ENCODE measurements at places on chromosomes 11 and 22. TPM values are rescaled to one million over a fixed set of nuclear protein-coding genes. Genes with fewer than 3 reads are reported as not detected.

DNA sequence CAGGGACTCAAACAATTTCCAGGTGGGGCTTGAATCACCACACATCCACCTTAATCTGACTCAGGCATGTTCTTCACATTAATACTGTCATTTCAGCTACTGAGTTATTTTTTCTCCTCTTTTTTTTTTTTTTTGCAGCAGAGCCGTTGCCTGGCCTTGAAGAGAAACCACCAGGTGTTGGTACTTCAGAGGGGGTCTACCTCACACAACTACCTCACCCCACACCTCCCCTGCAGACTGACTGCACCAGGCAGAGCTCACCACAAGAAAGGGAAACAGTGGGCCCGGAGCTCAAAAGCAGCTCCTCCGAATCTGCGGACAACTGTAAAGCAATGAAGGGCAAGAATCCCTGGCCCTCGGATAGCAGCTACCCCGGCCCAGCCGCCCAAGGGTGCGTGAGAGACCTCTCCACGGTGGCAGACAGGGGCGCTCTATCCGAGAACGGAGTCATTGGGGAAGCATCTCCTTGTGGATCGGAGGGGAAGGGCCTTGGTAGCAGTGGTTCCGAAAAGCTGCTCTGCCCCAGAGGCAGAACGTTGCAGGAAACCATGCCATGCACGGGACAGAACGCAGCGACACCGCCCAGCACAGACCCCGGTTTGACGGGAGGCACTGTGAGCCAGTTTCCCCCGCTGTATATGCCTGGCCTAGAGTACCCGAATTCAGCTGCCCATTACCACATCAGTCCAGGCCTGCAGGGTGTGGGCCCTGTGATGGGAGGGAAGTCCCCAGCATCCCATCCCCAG lies 15.1 kb upstream of the SLC25A18 start:
- DNase-seq, result no peak

- no peak for DNase-seq
Measured at GRCh38 chr22:31935961-31936635, 8.2 kb upstream of the YWHAH start.

- DNase-seq, result no peak
Measured at GRCh38 chr22:33986954-33987353, 66.7 kb upstream of the LARGE1 start.

DNA sequence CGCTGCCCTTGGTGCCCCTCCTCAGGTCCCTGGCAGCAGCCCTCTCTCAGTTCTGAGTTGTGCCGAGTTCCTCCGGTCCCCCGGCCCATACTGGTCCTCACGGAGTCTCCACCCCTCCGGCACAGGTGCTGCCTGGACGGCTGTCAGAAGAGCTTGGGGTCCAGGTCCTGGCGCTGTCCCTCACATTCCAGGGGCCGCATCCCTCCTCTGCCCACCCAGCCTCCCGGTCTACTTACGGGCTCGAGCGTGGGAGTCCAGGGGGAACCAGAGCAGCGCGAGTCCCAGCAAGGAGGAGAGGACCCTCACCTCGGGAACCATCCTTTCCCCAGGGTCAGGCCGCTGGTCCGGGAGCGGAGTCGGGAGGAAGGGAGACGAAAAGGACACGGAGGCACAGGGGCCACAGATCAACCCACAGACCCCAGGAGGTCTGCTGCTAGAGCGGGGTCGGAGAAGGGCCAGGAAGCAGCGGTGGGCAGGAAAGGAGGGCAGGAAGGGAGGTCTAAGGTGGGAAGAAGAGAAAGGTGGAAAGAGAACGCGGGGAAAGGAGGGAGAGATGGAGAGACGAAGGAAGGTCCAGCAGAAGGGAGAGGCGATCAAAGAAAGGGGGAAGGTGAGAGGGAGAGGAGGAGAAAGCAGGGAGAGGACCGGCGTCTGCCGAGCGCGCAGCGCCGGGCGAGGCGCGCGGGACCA lies 510 bp downstream of the CHRDL2 start:
- no peak for DNase-seq

DNA sequence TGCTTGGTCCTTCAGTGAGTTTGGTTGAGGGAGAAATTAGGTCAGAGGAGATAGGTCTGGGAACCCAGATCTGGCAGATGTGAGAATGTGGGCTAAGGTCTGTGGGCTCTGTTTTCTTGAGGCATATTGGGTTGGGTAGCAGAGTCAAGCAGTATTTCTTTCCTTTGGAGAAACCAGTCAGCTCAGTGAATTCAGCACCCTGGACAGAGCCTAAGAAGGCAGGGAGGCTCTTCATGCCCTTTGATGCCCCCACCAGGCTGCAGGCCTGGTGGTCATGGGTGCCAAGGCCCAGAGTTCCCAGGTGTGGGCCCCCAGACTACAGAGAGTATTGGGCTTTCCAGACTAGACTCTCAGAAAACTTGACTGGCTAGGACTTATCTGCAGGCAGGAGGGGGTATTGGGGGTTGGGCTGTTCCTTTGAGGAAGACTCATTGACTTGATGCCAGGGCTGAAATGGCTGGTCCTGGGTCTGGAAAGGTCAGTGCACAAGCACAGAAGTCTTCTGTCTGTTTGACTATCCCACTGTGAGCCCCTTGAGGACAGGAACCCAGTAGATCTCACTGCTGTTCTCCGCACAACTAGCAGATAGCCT lies 45.3 kb upstream of the NECTIN1 start:
- peak; percentile 72 for DNase-seq

DNA sequence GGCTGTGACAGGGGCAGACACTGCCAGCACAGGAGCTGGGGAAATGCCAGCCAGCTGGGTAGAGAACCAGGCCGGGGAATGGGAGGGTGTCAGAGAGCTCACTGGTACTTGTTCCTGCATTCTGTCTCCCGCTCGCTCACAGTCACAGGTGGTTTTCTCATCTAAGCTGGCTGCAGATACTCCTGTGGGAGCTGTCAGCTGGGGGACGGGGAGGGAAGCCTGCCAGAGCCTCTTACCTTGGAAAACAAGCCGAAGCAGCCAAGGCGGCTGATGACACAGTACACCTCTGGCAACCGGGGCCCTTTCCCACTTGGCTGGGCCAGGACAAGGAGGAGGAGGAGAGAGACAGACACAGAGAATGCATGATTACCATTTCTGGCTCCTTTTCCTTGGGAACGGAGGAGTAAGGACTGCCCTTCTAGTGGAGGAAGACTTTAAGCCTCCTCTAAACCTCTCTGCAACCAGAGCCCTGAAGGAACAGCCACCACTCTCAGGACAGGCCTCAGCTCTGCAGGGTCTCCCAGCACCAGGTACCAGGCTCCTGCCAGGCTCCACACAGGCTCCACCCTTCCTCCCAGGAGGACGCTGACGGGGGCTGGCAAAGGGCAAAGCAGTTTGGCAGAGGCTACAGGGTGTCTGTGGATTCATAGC lies 25.1 kb downstream of the RPL27A start:
- no peak for DNase-seq

GRCh38 chr22:19455585-19456370 lies 8.3 kb upstream of the C22orf39 start:
- DNase-seq, result no peak

GRCh38 chr11:102464859-102465500 lies 12.4 kb upstream of the TMEM123 start:
- no peak for DNase-seq

DNA sequence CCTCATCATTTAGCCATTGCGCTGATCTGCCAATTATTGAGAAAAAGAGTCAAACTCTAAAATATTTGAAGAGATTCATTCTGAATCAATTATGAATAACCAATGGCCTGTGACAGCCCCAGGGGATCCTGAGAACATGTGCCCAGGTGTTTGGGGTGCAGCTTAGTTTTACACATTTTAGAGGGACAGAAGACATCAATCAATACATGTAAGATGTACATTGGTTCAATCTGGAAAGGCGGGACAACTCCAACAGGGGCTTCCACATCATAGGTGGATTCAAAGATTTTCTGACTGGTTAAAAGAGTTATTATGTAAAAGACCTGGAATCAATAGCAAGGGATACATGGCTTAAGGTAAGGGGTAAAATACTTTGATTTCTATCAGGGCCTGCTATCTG lies 4.9 kb upstream of the MRGPRE start:
- DNase-seq, result no peak

DNA sequence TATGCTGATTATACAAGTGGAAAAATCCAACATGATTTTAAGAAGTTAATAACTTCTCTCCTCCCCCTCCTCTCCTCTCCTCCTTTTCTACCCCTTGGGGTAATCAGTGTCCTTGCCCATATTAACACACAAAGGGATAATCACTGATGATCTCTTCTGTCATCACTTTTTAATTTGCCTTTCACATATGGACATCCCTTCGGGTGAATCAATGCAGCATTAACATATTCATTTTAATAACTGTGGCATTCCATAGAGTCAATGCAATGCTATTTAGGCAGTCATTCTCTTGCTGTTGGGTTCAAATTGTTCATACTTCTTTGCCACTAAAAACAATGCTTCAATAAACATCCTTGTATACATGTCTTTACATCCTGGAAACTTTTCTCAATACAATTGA lies 42.9 kb upstream of the GLYATL2 start:
- DNase-seq, result no peak

DNA sequence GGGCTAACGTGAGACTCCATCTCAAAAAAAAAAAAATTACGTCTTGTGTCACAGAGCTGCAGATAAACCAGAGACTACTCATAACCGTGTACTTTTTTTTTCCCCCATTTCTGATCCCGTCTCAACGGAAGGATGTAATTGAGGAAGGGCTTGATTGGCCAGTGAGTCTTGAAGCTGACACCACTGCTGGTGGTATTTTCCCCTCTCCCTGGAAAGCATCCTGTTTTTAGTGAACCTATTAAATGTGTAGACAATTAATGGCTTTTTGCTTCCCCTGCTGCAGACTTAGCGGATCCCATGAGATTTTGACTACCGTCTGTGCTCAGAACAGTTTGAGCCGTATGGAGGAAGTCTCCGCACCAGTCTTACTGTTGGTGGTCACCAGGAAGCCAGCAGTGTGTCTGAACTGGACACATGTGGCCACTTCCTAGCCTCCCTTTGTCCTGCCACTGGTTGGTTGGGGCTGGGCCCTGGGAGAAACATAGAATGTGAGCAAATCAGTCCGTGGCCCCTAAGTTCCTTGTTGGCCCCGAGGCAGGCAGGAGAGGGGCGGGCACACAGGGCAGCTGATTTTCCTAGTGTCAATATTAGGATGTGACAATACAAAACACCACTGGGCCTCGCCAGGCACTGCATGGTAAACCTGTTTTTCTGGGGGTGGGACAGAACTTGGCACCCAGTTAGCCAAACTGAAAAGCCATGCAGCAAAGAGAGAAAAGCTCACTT lies 3.1 kb downstream of the BIK start:
- no peak for DNase-seq

- no peak for DNase-seq
Measured at GRCh38 chr22:48941903-48942575, 885.6 kb downstream of the BRD1 start.

DNA sequence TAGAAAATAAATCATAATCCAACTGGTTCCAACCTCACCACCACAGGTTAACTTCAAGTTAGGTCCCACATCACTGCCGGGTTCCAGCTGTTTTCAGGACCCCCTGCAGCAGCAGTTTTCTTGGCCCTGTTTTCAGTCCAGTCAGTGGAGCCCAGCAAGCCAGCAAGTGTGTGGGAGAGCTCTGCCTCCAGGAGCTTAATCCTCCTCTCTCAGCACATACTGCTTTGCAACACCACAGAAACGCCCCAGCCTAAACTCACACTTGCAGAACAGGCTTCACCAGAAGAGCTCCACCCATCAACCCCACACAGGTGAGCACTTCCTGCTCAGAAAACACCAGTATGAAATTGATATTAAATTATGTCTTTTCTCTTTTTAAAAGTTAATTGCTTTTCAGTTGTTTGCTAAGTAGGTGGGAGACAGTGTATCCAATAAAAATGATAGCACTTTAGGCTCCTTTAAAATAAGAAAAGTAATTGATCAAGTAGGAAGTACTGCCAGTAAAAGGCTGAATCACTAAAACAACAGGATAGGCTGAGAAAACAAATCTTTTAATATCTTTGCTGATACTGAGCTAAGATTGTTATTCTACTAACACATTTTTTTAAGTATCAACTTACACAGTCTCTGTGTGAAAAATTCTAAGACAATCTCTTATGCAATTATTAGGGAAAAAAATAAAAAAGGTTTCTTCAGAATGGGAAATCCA lies 81.5 kb upstream of the TP53AIP1 start:
- peak; percentile 17 for DNase-seq

DNA sequence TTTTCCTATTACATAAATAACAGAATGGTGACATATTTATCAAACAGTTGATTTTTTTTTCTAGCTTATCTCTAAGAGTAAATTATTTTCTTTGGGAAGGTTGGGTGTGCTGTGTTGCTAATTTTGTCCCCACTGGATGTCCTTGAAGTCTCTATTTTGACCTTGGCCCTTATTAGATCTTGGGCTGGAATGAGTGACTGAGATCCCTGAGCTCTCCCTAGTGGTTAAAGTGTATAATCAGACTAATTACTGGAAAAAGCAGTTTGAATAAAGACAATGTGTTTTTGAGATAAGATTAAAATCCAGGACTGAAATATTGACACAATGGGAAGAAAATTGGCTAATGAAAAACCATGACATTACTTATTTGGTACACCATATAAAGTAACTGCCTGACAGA lies 56.1 kb downstream of the AASDHPPT start:
- peak; percentile 9 for DNase-seq

- no peak for DNase-seq
Measured at GRCh38 chr22:38921806-38922205, 35.6 kb upstream of the APOBEC3A start.

- no peak for DNase-seq
Measured at GRCh38 chr11:109739379-109739778, 317.4 kb downstream of the C11orf87 start.

DNA sequence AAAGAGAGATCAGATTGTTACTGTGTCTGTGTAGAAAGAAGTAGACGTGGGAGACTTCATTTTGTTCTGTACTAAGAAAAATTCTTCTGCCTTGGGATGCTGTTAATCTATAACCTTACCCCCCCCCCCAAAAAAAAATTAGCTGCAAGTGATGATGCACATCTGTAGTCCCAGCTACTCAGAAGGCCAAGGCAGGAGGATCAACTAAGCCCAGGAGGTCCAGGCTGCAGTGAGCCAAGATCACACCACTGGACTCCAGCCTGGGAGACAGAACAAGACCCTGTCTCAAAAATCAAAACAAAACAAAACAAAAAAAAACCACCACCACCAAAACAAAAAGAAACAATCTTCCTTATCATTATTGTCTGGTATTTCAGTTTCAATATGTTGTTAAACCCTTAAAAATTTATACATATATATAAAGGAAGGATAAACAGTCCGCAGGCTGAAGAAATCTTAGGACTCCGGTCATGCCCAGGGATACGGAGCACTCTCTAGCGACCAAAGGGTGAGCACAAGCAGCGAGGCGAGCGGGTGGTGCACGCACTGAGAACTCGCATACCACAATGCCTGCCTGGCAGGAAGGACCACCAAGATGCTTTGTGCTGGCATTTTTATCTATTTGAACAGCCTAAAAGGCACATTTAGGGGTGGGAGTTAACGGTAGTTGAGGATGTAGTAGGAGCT lies 6.4 kb downstream of the POLDIP3 start:
- DNase-seq, result no peak

TRAPPC4 gene
- total RNA-seq, result 53.9 TPM

CHADL gene
- total RNA-seq, result 4.0 TPM

C11orf91 gene
- not detected for total RNA-seq

GDPD4 gene
- total RNA-seq, result not detected

AP5B1 gene
- total RNA-seq, result 9.8 TPM

CDC42BPG gene
- total RNA-seq, result 0.62 TPM

MIAT gene
- 0.70 TPM for total RNA-seq

Data from myocyte (in vitro differentiated cells).